Stimulated activated CD8-positive, alpha-beta memory T cell treated with anti-CD3 and anti-CD28 coated beads, Interleukin-15, amount 100 ng/mL, for 24 hours (primary cell): ENCODE measurements at places on chromosomes 4 and X.

DNA sequence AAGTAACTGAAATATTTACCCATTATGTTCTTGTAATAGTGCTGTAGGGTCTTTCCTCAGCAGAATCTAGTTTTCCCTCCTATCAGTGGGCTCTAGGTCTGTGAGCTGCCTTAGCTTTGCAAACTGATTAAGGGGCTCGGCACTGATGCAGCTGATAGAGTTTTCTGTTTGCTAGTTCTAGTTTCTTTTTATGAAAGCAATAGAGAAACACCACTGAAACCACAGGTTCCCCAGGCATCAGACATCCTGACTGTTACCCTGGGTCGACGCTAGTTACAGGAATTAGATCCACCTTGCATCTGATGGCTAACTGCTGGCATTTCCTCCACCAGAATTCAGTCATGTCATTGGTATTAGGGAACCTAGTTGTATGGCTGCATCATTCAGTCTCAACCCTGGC is 225.0 kb upstream of the VCX start:
- DNase-seq = no peak

DNA sequence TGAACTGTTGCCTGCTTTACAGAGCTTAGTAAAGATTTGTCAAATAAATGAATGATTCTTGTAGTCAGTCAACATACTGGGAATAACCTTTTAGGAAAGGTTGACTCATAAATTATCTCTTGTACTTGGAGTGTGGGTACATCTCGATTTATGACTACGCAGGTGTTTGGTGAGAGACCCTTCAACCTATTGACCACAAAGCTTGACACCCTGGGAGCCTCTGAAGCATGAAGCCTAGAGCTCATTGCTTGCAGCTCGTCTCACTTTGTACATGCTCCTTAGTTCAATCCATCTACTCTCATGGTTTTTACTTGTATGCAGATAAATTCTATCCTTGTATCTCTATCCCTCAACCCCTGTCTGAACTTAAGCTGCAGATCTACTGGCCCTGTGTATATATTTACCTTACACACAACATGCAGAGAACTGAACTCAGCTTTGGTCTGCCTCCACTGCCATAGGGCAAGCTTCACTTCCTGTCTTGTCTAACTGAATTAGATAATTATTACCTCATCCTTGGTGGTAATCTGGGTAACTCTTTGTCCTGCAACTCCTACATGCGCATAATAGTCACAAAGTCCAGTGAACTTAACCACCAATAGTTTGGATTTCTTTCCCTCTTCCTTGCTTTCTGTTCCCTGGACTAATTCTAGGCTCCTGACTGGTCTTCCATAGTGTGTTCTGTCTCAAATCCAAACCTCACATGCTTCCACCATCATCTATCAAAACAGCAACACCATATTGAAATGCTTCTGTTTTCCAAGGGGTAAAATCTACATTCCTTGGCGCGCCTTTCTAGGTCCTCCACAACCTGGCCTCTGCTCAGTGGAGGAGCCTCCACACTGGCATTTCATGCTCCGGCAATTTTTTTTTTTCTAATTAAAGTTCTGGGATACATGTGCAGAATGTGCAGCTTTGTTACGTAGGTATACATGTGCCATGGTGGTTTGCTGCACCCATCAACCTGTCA is 32.2 kb upstream of the FAT1 start:
- no peak for DNase-seq

- DNase-seq = no peak
Observed at GRCh38 chr4:48311896-48312295, 29.4 kb upstream of the SLAIN2 start.

DNA sequence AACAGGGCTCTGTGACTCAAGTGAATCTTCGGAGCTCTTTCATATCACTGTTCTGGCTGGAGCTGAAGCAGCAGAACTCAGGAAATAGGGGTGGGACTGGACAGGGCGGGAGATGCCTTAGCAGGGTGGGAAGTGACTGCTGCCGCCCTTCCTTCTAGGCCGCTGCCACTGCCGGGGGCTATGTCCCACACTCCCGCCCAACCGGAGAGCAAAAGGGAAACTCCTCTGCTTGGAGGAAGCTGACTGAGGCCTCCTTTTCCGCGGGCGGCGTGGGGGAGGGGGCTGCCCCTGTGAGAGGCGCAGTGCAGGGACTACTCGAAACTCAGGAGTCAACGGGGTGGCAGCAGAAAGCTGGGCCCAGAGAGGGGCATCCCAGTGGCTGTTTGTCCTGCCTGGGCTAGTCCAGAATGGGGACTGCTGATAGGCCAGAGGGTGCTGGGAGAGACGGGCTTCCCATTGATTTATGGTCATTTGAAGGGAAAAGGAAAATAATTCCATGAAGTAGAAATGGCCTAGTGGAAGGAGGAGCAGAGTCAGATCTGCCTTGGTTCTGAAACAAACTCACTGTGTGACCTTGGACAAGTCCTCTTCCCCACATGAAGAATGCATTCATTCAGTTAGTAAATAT is 36.9 kb downstream of the STARD8 start:
- no peak for DNase-seq

GRCh38 chrX:126770179-126770578 is 49.4 kb upstream of the PRR32 start:
- DNase-seq = no peak

DNA sequence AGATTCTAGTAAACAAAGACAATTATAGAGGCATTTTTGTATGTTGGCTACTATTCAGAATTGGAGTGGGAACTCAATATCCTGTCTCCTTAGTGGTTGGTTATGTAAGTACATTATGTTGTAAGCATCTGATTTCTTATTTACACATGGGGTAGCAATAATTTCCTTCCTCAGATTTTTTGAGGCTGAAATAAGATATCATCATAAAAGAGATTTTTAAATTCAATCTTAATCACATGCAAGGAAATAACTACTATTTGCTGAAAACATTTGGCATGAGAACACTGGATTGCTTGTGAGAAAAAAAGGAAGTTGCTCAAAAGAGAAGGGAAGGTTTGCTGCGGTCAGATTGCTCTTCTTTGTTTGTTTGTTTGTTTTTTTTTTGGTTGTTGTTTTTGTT is 437.7 kb upstream of the HS3ST1 start:
- DNase-seq = no peak

GRCh38 chr4:119688446-119688845 is 59.8 kb upstream of the PDE5A start:
- no peak for DNase-seq

- DNase-seq = no peak
Observed at GRCh38 chrX:49753691-49754090, 57.9 kb upstream of the PAGE1 start.

DNA sequence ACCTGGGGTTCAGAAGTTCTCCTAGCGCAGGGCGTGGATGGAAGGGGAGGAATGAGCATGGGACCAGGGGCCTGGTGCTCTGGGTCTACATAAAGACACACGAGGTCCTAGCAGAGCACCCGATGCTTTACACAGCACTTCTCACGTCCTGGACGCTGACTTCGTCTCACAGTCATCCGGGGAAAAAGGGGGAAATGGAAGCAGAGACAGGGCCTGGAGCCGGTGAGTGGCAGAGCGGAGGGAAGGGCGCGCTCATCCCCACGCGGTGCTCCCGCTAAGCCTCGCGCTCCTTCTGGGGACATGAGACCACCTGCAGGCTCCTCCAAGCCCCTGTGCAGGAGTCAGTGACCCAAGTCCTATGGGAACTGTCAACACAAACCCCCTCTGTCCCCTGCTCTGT is 157.7 kb downstream of the AFAP1 start:
- no peak for DNase-seq

- no peak for DNase-seq
Observed at GRCh38 chrX:31091819-31092218, 20.0 kb upstream of the FTHL17 start.

GRCh38 chrX:69133921-69134542 is 31.2 kb downstream of the PJA1 start:
- DNase-seq = no peak

- DNase-seq = no peak
Observed at GRCh38 chr4:7857238-7857701, 82.4 kb downstream of the AFAP1 start.

DNA sequence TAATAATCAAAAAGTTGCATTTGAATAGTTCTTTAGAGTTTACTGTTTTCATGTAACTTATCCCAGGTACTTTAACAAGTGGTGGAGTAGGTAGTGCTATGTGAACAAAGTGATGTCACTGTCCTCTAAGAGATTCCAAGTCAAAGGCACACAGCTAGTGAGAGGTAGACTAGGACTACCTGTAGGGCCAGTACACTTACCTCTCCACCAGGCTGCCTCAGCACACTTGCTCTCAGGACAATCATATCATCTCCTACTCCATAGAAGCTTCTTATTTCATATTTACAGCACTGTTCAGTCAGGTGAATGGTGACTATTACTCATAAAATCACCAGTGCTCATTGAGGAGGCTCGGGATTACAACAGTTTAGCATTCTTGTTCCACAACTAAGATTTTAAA is 173.0 kb upstream of the EMCN start:
- DNase-seq = no peak

- no peak for DNase-seq
Observed at GRCh38 chr4:184373886-184374405, 100.4 kb downstream of the IRF2 start.

DNA sequence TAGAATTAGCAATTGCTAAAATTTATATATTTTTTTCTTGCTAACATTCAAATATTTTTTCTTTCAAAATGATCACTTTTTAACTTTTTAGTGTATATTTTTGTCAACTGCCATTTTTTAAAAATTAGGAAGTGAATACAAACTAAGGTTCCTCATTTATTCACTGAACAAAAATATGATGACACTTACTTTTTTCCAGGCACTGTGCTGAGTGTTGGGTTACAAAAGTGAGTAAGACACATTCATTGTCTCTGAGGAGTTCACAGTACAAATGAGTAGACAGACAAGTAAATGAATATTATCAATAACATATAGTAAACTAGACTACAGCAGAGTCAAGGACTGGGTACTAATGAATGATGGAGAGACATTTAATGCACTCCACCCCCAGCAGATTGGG is 543.5 kb downstream of the PDHA2 start:
- DNase-seq = no peak

DNA sequence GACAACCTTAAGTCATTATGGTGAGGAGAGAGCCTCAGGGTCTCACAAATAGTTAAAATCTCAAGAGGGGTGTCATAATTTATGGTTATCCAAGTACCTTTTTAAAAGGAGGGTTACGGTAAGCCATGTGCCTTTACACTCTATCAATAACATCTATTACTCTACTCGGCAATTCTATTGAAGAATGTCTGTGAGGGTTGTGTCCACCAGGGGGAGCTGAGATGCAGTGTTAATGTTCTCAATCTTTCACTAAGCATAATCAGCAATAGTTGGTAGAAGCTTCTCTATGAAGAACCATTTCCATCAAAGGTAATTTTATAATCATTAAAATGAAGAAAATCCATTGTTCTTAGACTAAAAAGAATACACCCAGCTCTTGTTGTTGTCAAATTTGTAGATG is 457.4 kb downstream of the CENPC start:
- DNase-seq = peak; percentile 1

GRCh38 chr4:168514249-168514852 is 17.5 kb downstream of the PALLD start:
- no peak for DNase-seq

GRCh38 chrX:49129427-49129826 is 5.9 kb upstream of the GPKOW start:
- no peak for DNase-seq

GRCh38 chrX:115547448-115547847 is 13.5 kb upstream of the PLS3 start:
- no peak for DNase-seq

GRCh38 chr4:18850867-18851266 is 829.3 kb upstream of the LCORL start:
- DNase-seq = no peak
